Fibroblast of lung (primary cell): ENCODE measurements at places on chromosomes 4 and X.
A peak's percentile ranks its signal among the peaks of the same experiment; 100 is the strongest.

- no peak for DNase-seq
These were observed 17.8 kb downstream of the ANOS1 start for GRCh38 chrX:8714164-8714563.

GRCh38 chrX:132169554-132169953 lies 41.7 kb upstream of the FRMD7 start:
- DNase-seq: no peak

DNA sequence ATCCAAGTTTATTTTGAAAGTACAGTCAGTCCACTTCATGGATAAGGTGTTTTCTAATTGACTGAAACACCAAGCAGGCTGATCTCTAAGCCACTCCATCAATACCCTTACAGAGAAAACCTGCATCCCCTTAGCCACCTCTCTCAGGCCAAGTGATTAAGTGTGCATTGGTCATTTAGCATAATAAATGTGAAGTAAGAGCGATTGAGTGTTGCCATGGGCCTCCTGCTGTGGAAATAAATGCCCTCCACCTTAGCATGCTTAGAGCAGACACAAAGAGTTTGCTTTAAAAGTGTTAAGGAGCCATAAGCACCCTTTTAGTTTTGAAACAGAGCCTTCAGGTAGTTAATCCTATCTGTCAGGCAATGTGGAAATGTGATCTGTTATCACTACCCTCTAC lies 386.5 kb downstream of the GPAT3 start:
- no peak for DNase-seq

GRCh38 chrX:143853488-143853887 lies 30.4 kb upstream of the UBE2NL start:
- peak; percentile 15 for DNase-seq

- DNase-seq: no peak
These were observed 105.8 kb downstream of the NFKB1 start for GRCh38 chr4:102606846-102607450.

DNA sequence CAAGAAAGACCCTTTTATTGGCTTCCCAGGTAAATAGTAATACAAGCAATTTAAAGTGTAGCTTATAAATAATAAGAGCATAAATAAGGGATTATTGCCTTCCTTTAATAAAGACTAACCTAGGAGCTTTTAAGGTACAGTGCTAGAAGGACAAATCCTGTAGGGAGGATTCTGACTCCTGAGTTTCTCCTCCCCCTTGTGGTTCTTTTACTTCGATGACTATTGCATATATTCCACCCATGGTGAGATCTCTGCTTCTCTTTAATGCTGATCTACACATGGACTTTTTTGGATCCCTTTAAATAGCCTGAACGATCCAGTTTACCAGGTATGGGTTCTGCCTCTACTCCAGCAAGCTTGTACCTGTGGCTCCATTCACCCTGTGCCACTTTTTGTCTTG lies 2.5 kb downstream of the GALNT7 start:
- DNase-seq: peak; percentile 40

DNA sequence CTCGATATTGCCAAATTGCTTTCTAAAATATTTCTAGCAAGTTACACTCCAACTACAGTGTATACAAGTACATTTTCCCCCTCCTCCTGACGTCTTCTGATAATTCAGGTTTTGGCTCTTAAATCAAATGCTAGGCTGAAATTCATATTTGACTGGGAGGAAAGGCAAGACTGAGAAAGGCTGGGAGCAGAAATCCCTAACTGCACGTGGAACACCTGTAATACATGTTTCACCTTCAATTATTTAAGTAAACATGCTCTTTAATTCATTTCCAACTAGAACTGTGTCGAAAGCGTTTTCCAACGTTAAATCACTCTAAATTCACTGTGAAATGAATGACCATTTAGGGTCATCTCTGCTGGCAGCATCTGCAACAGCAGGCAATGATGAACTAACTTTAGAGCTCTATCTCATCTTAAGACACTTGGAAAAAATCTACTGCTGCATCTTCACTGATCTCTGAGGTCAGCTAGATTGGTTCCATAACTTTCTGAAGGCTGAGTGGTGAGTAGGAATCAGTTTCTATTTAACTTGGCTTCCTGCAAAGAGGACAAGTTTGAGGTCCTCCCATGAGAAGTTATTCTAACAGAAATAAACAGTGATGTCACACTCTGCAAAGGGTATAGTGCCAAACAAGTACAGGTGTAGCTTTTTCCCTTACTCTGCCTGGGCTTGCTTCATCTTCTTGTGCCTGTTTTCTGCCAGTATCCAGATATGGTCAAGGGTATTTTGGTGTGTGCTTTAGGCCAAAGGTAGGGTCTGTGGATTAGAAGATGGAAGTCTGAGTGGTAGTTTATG lies 144.3 kb upstream of the PAK3 start:
- DNase-seq: no peak

DNA sequence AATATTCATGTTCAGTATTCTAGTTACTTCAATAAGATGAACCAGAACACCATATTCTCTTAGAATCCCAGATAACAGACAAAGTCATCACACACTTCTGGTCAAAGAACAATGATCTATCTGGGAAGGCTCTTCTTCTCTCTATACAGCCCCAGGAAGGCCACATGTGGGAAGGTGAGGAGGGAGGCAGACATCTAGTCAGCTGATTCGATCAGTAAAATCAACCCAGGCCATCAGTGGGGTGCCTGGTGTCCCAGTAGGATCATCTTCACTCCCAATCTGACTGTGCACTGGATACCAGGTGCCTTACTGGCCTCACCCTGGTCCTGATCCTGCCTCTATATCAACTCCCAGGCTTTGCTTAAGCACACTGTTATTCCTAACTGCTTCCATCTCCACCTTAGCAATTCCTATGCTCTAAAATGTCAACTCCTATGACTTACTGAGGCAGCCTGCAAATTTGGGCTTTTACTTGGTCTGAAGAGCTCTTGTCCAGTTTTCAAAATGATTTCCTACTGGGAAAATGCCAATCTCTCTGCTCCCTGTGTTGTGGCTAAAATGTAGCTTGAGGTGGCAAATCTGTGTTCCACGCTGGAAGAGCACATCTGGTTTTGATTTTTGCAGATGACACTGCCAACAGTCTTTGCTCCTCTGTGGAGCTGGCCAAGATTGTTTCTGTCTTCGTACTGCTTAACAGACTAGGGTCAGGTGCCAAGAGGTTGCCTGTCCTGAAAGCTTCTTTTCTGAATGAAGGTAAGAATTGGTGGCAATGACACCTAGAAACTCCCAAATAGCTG lies 128.7 kb downstream of the MGST2 start:
- DNase-seq: peak; percentile 57

GRCh38 chrX:18654875-18655836 lies 16.8 kb downstream of the RS1 start:
- peak; percentile 38 for DNase-seq

DNA sequence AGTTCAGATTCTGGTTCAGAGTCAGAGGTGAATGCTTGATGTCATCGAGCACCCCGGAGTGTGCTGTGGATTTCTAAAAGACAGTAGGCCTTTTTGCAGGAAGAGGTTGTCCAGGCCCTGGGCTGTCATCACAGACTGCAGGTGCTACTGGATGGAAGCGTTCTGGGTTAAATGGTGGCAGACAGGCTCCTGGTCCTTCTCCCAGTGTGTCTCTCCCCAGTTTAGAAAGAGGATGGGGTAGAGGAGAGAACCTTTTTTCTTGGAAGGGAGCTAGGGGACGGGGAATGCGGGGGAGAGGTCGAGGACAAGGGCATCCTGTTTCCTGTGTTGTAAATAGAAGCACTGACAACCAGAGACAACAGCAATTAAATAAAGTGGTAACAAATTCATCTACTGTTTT lies 102.3 kb upstream of the NUDT6 start:
- DNase-seq: no peak

DNA sequence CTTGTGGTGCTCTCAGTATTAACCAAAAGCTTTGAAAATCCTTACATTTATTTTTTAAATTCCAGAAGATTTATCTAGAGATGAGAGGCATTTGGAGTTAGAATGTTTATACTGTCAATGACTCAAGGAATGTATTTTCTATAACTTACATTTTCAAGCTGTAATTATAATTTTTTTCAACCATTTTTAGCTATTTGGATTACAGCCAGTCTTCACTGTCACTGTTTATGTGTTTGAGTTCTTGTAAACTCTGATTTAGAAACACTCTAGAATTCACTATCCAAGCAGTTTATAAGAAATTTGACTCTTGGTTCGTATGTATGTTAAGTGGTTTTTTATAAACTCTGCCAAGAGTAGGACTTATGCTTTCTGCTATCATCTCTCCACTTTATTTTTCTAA lies 36.7 kb upstream of the GUCY1A1 start:
- DNase-seq: peak; percentile 93

GRCh38 chr4:112523764-112524505 lies 8.0 kb upstream of the NEUROG2 start:
- DNase-seq: no peak

DNA sequence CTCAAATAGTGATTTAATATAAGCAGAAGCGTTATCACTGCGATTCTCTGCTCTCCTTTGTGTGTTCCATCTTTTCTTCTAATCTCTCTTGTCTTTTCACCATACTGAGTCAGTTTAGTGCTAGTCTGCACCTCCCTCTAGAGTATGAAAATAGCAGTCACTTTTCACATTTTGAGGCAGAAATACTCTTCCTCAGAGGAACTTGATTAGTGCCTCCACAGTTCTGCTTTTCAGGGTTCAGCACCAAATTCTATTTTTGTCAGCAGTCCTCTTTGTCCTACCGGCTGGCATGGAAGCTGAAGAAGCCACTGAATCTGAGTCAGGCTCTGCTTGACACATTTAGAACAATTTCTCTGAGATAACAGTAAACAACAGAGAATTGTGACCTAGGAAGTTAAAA lies 49.7 kb upstream of the ANKRD17 start:
- peak; percentile 51 for DNase-seq

DNA sequence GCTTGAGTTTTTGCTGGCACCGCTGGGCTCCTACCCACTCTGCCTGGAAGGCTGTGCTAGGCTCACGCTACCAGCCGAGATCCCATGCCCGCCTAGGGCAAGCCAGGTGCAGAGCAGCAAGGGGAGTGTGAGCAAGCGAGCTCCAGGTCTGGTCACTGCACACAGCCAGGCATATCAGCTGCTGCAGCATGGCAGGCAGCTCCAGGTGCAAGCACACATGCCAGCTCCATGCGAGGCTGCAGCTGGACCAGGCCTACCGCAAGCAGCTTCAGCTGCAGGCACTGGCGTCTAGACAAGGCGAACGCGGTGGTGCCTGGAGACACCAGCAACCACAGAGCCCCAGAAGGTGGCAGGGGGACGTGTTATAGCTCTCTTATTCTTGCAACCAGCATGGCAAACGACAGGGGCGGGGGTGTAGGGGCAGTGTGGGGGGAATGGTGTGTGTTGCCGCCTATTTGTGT lies 614.7 kb upstream of the EPHA5 start:
- no peak for DNase-seq

GRCh38 chr4:70640192-70640591 lies 11.6 kb downstream of the ENAM start:
- DNase-seq: no peak

- DNase-seq: no peak
These were observed 1.3 kb downstream of the BDH2 start for GRCh38 chr4:103098341-103098740.

DNA sequence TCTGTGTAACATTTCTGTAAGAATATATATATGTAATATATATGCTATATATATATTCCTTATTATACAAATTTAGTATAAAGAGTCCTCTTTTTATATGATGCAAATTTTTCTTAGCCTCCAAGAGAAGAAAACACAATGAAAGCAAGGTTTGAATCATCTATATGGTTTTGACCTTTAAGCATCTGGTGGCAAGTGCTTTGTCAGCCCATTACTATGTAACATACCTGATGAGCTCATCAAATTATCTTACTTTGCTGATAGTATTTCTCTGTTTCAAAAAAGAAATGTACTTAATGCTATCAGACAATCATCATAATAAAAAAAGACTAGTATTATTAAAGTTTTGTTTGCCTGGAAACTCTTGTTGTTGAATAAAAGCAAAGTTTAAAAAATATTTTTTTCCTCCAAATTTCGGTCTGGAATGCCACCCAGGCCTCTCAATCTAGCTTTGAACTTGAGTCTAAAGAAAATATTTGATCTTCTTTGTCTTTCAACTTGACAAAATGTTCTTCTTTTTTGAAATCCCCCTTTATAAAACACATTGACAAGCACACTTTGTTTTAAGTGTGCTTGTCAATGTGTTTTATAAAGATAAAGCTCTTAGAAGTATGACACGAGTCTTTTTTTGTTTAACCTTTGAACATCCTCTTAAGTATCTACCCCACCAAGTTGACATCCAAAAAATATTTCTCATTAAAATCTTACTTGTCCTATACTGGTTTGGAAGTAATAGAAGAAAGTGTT lies 26.2 kb downstream of the ZNF330 start:
- peak; percentile 48 for DNase-seq

DNA sequence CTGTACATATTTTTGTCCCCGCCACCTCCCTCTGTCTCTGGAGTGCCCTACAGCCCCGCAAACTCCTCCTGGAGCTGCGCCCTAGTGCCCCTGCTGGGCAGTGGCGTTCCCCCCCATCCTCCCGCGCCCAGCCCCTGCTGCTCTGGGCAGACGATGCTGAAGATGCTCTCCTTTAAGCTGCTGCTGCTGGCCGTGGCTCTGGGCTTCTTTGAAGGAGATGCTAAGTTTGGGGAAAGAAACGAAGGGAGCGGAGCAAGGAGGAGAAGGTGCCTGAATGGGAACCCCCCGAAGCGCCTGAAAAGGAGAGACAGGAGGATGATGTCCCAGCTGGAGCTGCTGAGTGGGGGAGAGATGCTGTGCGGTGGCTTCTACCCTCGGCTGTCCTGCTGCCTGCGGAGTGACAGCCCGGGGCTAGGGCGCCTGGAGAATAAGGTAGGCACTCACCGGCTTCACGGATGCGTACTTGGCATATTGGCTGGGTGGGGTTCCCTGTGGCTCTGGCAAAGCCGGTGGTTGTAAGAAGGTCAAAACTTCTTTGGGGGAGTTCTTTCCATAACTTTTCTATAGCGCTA lies 653 bp downstream of the HHIP start:
- no peak for DNase-seq

DNA sequence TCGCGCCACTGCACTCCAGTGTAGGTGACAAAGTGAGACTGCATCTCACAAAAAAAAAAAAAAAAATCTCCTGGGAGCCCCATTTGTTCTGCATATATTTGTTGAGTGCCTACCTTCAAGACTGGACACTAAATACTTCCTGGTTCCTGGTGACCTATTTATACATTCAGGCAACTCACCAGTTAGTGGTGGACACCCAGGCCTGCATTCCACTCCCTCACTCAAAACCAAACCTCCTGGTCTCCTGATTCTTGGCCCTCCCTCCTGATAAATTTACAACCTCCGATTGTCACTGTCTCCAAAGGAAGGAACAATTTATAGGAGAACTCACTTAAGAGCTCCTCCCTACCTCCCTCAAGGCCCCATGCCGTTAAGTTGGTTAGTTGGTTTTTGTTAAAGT lies 3.1 kb downstream of the SYAP1 start:
- no peak for DNase-seq

DNA sequence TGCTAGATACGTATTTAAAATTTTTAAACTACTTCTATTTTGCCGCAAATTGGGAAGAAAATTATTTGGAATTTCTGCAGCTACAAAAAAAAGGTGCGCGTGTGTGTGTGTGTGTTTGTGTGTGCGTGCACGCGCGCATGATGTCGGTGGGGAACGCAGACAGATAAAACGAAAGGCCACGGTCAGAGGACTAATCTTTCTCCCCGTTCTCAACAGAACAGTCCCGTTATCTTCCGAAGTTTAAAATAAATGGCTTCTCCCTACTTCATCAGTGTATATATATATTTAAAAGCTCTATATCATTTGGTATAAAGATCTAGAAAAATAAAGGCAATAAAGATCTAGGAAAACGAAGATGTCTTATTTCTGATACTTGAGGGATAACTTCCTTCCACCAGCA lies 1.5 kb downstream of the MGARP start:
- DNase-seq: no peak

- peak; percentile 55 for DNase-seq
These were observed 31.6 kb upstream of the RPS6KA6 start for GRCh38 chrX:84219551-84219950.
